ENCODE measurements at places on chromosomes 2 and 18.

DNA sequence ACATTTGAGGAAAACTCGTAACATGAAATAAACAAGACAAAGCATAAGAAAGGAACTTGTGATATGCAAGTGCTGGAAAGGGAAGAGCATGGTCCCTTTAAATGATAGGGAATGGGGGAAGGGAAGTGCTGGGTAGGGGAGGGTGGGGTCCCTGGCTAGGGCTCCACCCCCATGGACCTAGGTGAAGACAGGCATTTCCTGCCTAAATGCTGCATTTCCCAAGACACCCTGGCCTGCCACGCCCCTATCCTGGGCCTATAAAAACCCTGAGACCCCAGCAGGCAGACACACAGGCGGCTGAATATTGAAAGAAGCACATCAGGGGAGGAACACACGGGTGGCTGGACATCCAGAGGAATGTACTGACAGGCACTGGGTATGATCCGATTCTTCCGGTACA lies 499.9 kb downstream of the ZEB2 start:
- no peak for DNase-seq

- DNase-seq = no peak
These were observed 163.5 kb downstream of the GLI2 start for GRCh38 chr2:120898961-120899750.

DNA sequence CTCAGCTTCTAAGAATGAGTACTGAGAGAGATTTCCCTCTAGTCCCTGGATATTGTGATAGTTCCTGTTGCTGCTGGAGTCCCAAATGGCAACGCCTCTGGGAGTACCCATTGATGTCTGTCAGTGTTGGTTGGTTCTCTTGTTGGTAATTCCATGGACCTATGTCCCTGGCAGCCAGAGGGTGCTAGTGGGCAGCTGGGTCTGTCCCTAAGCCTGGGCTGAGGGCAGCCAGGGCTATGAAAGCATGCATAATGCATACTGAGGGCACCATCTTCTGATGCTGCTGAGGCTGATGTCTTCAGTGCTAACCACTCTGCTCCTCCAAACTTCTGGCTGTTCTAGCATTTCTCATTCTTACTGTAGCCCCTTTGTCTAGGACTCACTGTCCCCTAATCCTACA lies 35.9 kb downstream of the NABP1 start:
- DNase-seq = no peak

GRCh38 chr2:46268196-46268595 lies 29.0 kb upstream of the EPAS1 start:
- no peak for DNase-seq

DNA sequence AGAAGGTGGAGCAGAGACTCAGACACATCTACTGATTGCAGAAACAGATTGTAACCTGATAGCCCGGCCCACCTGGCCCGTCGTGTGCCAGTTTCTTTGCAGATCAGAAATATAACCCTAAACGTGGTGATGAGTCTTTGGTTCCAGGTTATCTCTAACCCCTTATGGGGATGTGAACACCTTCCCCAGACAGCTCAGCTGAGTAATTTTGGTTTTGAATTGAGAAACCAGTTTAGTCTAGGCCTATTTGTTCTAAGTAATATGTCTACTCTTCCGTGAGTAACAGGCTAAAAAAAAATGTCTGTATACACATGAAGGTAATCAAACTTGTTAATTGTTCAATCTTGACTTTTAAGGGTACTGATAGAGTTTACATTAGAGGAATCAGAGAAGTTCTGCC lies 35.7 kb downstream of the RASGRP3 start:
- DNase-seq = no peak

DNA sequence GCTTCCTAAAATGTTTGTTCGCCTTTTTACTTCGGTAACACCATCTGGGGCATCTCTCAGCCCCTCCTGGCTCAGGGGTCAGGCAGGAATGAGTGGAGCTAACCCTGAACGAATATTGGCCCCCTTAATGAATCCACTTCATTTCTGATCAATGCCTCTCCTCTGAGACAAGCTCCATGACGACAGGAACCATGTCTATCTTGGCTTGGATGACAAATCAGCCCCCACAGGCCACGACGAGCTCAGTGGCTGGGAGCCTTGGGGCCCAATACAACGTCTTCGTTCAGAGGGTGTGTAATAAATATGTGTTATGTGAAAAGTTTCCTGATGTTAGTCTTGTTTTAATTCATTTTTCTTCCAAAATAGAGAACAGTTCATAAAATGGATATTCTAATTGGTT lies 133.0 kb downstream of the COL6A3 start:
- DNase-seq = no peak

GRCh38 chr18:34866310-34866709 lies 156.2 kb downstream of the DTNA start:
- peak; percentile 46 for DNase-seq

DNA sequence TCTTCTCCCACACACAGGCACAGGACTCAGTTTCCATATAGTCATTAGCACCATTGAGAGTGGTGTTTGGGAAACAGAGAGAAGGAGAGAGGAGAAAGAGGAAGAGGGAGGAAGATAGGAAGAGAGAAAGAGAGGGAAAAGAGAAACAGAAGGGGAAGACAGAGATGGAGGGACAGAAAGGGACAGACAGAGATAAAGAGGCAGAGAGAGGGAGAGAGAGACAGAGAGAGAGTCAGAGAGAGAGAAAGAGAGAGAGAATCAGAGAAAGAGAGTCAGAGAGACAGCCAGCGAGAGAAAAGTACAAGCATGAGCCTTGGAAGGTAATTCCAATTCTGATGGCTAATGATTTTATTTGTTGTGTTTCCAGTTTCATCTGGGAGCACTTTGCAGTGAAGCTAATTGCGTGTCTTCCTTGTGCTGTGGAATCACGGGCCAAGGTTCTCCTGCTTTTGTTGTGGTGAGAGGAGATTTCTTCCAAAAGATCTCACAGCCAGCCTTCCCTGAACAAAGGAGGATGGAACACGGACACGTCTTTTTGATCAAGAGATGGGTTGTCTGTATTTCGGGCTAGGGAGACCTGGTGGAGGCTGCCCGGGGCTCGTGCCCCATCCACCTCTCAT lies 153.6 kb upstream of the TWIST2 start:
- DNase-seq = no peak

DNA sequence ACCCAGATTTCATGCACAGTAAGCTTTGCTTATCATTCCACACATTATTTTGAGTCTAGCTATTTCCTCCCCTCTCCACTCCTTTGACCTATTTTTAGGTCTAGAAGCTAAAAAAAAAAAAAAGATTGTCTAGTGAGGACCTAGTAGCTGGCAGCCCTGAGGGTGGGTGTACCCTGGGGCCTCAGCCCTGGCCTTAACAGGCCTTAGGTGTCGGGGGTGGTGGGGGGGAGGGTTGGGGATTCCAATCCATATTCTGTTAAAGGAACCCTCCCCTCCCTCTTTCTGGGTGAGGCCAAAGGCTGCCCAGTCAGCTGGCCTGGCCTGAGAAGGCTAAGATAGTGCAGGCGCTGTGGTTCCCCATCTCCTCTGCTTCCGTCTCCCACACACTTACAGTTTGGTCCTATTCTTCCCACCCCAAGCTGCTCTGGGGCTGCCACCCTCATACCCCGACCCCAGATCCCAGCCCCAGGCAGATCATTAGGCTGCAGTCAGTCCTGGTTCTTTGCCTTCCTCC lies 65.5 kb upstream of the HK2 start:
- DNase-seq = no peak

DNA sequence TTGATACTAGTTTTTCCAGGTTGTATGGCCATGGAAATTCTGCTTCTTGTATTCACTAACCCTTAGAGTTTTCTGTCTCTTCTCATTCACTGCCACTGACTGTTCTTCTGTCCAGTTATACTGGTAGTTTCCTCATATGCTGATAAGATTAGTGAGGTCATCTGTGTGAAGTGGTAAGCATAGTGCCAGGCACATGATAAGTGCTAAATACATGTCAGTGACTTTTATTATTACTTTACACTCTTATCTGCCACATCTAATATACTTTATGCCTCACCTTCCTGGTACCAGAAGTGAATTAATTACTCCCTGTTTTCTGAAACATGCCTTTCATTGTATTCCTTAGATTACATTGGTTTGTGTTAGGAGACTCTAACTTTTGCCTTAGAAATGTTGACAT lies 91.3 kb downstream of the NBEAL1 start:
- DNase-seq = no peak

- no peak for DNase-seq
These were observed 10.3 kb downstream of the STK11IP start for GRCh38 chr2:219607931-219608330.

DNA sequence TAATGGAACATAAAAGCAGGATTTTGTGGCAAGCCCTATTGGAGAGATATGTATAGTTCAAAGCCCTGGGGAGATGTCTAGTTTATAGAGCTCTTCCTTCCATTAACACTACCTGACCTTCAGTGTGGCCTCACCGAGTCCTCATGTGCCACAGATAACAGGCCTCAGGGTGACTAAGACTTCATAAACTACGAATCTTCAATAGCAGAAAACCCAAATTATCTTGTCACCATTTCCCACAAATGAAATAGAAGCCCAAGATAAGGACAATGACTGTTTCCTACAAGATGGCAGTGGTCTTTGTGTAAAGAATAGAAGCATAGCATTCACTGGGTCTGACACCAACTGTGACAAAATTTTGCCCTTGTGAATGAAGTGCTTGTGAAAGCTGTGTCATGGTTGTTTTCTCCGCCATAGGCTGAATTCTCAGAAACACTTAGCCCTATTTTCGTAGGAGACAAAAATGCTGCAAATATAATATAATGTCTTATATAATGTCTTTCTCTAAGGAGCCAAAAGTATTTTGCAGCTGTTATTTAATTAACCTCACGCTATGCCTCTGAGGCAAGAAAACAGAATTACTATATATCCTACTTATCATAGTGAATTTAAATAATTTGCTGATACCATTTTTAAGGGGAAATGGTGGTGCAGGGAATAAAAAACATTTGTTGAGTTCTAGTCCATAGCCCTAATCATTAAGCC lies 136.7 kb upstream of the CWC22 start:
- no peak for DNase-seq

- no peak for DNase-seq
These were observed 37.6 kb upstream of the PLEKHM3 start for GRCh38 chr2:208062961-208063360.

GRCh38 chr2:233323851-233324250 lies 16.2 kb downstream of the SAG start:
- no peak for DNase-seq

DNA sequence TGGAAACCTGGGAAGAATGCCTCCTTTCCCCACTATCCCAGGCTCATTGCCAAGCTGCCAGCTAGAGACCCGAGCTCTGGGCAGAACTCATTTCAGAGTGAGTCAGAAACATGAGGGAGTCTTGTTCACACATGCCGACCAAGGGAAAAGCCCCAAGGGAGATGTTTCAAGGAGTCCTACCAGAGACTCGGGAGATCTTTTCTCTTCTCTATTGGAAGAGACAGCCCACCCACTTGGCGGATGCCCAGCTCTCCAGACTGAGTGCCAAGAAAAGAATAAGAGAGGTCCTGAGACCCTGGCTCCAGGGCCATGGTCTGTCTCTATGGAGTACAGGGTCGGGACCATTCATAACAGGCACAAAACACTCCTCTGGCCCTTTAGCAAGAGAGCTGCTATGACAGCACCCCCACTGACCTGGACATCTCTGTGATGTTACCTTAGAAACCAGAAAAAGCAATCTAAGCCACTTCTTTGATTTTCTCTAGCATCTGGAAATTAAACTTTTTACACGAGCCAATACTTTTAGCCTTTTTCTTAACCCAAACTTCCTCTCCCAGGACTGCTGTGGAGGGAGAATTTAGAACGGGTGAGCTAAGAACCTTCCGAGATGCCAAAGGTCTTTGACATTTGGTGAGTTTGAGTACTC lies 18.5 kb upstream of the IGFBP5 start:
- DNase-seq = no peak

- no peak for DNase-seq
These were observed 37.8 kb upstream of the RAB12 start for GRCh38 chr18:8571399-8571798.

DNA sequence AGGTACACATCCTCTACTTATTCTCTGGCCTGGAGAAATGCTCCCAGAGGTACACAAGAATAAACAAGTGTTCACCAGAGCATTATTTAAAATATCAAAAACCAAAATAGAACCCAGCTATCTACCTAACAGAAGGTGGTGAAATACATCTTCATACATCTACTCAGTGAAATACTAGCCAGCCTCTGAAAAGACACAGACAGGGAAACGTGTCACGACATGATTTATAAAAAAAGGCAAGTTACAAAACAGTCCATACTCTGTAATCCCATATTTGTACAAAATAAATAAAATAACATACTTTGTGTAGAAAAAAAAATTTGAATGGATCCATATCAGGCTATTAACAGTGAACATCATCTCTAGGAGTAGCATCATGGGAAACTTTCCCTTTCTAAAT lies 38.2 kb downstream of the KANSL3 start:
- no peak for DNase-seq

DNA sequence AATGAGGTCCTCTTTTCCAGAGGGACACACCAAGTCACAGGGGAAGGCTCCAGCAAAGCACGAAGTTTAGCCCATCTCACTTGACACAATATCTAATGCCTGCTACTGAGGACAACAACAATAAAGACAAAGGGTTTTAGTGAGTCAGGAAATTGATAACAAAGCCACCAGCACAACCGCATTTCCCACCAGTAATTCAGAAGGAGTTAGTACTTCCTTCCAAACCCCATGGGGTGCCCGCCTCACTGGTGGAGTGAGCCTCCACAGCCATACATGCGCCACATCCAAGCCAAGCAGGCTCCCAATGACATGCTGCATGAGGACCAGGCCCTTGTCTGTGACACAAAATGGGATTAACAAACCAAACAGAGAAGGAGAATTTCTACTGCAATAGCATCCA lies 40.1 kb downstream of the MRPL35 start:
- DNase-seq = no peak

DNA sequence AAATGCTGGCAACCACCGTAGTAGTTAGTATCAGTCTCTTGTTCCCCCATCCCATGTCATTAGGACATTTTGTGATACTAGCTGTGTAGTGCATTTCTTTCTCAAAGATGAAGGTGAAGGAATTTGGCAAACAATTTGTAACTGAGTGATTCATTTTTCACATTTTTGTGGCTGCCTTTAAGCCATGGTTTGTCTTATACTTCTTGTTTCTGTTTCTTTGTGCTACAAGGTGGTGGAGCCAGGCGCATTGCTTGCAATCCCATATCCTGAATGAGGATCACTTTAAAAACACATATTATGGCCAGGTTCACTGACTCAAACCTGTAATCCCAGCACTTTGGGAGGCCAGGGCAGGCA lies 40.6 kb downstream of the GPD2 start:
- no peak for DNase-seq

GRCh38 chr2:101223814-101224231 lies 28.9 kb upstream of the CNOT11 start:
- peak; percentile 37 for DNase-seq

GRCh38 chr2:217538719-217539118 lies 464.1 kb downstream of the TNS1 start:
- DNase-seq = no peak

- no peak for DNase-seq
These were observed 82.5 kb downstream of the ZNF804A start for GRCh38 chr2:184680825-184681224.

- no peak for DNase-seq
These were observed 79.6 kb downstream of the MBP start for GRCh38 chr18:77052983-77053309.

GRCh38 chr2:105313877-105314276 lies 15.7 kb downstream of the TGFBRAP1 start:
- DNase-seq = no peak

- no peak for DNase-seq
These were observed 5.6 kb downstream of the PHLPP1 start for GRCh38 chr18:62720766-62721613.

GRCh38 chr2:37830636-37831035 lies 94.5 kb upstream of the RMDN2 start:
- no peak for DNase-seq

- DNase-seq = no peak
These were observed 44.2 kb downstream of the TACR1 start for GRCh38 chr2:75155115-75155514.

GRCh38 chr18:3036108-3036507 lies 23.2 kb upstream of the LPIN2 start:
- DNase-seq = no peak

Data from activated naive CD8-positive, alpha-beta T cell treated with anti-CD3 and anti-CD28 coated beads for 36 hours (primary cell).